ENCODE measurements at places on chromosomes 13 and 19.

DNA sequence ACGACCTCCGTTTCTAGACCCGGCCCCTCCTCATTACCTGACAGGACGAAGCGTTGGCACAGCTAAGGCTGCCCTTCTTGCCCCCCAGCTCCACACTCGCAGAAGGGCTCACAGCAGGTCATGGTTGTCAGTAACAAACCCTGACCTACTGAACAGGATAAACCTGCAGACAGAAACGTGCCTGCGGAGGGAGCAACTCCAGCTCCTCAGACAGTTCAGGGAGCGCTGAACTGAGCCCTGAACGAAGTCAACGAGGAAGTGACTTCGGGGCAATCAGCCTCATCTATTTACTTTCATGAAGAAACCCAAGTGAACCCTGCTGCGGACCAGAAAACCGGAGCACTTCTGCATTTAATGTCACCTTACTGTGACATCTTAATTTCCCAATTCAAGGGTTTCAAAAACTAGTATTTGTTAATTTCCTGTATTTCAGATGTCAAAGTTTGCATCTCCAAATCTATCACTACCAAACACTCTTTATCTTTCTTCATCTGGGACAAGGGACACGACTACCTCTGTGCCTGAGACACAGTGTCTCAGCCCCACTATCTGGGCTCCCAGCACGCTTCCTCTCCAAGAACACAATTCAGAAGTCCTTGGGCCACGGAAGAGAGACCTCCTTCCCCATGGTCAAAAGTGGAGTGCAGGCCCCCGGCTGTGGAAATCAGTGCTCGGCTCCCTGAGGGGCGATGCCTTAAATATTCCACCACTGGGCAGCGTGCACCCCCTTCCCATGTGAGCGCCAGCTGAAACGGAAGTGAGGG is 40.2 kb downstream of the CARS2 start:
- DNase-seq = no peak

- no peak for DNase-seq
Observed at GRCh38 chr19:23801803-23802202, 43.1 kb upstream of the ZNF681 start.

GRCh38 chr19:7386769-7387168 is 38.0 kb downstream of the ARHGEF18 start:
- no peak for DNase-seq

GRCh38 chr19:45404557-45405434 is at the start of gene PPP1R13L:
Gene PPP1R13L, minus strand, starts transcription at chr19:45405069. Its CDS starts 6,751 bp downstream, at chr19:45398318.
- DNase-seq = peak; percentile 41

DNA sequence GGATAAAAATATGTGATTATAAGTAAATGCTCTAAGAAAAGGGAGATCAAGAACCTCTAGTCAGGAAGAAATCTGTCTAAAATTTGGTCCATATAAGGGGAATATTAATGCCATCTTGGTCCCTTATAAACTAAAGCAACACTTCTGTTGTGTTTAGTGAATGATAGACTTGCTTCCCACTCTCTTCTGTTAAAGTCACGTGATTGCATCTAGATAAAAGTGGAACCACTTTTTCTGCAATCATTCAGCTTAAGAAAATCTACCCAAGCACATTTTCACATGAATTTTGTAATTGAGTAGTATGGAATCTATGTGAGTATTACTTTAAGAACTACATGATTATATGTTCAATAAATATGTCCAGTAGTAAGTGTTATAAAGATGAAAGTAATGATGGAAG is 782.9 kb upstream of the MIR17HG start:
- DNase-seq = no peak

- DNase-seq = no peak
Observed at GRCh38 chr13:66723576-66723975, 506.6 kb downstream of the PCDH9 start.

- no peak for DNase-seq
Observed at GRCh38 chr13:112861876-112862615, 107.0 kb upstream of the MCF2L start.

DNA sequence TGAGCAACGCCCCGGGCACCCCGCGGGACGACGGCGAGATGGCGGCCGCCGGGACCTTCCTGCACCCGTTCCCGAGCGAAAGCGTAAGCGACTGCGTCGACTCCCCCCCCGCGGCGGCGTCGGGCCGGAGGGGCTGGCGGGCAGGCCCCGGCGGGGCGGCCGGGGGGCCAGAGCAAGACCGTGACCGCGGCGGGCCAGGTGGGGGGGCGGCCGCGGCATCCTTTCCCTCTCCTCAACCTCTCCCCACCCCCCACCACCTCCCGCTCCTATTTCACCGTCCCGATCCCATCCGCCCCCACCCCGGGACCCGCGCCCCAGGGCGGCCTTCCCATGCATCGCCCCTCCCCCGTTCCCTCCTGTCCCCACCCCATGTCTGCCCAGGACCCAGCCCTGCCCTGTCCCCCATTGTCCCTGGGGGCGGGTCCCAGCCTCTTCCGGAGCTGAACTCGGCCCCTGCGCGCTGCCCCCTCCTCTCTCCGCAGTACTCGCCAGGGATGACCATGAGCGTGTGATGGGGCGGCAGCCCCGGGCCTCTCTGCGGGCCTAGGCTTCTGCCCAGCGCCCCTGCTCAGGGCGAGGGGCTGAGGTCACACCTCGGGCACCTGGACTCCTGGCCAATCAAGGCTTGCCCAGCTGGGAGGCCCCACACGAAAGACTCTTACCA is 4.1 kb downstream of the ISYNA1 start:
- no peak for DNase-seq

DNA sequence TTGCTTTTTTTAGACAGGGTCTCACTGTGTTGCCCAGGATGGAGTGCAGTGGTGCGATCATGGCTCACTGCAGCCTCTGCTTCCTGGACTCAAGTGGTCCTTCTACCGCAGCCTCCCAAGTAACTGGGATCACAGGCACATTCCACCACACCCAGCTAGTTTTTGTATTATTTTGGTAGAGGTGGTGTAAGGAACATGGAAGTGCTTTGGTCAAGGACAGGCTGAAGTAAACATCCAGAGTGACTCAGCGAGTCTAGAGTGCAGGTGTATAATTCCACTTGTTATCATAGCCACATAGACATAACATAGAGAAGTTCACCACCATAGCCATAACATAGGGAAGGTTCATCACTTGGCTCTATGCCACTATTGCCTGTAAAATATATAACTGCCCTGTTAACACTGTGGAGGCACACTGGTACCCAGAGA is 98.6 kb downstream of the RBM26 start:
- DNase-seq = no peak

DNA sequence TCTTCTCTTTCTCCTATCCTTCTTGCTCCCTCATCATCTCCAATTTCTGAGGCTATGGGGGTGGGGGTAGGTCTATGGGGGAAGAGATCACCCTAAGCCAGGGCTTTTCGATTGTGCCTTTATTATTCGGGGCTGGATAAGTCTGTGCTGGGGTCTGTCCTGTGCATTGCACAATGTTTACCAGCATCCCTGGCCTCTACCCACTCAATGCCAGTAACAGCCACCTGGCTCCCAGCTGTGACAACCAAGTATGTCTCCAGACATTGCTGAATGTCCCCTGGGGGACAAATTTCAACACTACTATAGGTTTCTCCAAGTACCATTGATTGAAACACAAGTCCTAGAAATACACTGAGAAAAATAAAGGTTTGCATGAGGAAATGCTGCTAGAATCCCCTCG is 13.2 kb downstream of the CBY2 start:
- DNase-seq = no peak

DNA sequence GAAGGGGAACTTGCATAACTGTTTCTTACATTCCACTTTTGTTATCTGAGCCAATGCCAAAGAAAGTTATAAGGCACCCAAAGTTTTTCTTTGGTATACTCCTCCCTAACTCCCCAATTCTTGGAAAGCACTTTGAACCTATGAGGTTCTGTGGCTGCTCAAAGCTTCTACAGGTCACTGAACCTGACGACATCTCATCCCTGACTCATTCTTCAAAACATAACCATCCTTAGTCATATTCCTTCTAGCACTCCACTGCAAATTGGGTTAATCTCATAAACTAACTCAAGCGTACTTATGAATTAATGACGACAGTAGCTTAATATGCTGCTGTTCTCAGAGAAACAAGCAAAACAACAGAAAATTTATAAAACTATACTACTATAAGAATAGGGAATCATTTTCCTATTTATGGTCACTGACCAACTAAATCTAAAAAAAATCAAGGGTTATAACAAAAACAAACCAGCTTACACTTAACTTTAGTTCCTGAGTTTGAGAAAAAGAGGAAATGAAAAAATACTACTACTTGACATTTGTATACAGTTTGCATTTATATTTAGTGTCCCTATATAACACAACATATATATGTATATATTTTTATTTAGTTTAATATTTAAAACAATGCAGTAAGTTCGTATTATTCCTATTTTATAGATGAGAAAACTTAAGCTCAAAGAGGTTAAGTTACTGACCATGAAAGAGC is 69.1 kb downstream of the CAB39L start:
- no peak for DNase-seq

- no peak for DNase-seq
Observed at GRCh38 chr13:110297011-110297410, 9.9 kb downstream of the COL4A1 start.

DNA sequence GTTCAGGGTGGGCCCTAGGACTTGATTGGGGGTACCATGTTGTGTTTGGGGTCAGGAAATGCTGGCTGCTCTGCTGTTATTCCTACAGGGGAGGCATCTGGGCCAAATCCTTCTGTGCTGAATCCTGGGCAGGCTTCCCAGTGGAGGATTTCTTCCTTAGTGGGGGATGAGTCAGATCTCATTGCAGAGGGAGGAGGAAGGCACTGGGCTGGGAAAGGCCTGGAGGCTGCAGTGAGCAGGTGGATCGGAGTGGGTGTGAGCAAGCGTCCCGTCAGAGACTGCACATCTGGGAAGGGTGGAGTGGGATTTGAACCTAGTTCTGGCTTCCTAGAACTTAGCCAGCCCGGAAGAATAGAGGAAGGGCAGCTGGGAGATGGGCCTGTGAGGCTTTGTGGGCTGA is 11.5 kb downstream of the CCDC124 start:
- DNase-seq = no peak

GRCh38 chr13:27621116-27621365 is 651 bp upstream of the POLR1D start:
- DNase-seq = no peak

- DNase-seq = no peak
Observed at GRCh38 chr19:49595819-49596404, 4.9 kb downstream of the PRR12 start.

DNA sequence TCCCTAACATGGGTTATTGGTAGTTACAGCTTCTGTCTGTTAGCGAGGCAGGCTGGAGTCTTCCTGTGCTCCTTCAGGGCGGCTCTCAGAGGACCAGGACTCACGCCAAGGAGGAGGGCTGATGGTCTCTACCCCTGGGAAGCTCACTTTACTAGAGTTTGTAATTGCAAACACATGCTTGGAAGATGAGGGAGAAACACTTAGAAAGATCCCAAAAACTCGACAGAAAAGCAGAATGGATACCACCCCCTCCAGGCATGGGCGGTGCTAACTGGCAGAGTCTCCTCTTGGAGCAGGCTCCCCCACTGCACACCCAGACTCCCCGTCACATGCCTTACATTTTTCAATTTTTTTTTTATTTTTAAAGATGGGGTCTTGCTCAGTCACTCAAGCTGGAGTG is 62.0 kb downstream of the PARP4 start:
- no peak for DNase-seq

GRCh38 chr13:112746044-112746443 is 56.2 kb downstream of the ATP11A start:
- DNase-seq = no peak

DNA sequence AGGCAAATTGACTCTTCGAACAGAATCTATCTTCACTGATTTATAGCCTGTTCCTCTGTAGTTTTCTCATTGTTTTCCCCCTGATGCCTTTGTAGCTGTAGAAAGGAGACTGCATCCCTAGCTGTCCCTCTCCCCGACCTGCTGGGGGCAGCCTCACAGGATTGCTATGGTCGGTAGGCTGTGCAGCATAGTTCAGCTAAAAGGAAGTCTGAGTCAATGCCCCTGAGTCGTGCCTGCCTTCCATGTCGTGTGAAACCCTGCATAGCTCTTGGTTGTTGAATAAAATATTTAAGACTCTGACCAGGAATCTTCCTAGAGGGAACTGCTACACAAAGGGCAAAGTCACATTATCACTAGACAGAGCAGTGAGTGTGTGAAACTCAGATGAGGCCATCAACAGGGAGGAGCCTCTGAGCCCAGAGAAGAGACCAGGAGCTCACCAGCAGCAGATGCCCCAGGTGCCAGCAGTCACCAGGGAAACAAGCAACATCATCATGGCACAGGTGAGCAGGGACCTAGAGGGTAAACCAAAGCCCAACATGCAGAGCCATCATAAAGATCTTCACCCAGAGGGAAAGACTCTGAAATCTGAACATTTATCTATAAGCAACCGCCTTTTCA is 108.4 kb upstream of the NBEA start:
- DNase-seq = no peak

DNA sequence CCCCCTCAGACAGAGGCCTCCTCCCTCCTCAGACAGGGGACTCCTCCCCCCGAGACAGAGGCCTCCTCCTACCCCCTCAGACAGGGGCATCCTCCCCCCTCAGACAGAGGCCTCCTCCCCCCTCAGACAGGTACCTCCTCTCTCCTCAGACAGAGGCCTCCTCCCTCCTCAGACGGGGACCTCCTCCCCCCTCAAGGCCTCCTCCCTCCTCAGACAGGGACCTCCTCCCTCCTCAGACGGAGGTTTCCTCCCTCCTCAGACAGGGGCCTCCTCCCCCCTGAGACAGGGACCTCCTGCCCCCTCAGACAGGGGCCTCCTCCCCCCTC is 13.9 kb downstream of the C3 start:
- DNase-seq = no peak

DNA sequence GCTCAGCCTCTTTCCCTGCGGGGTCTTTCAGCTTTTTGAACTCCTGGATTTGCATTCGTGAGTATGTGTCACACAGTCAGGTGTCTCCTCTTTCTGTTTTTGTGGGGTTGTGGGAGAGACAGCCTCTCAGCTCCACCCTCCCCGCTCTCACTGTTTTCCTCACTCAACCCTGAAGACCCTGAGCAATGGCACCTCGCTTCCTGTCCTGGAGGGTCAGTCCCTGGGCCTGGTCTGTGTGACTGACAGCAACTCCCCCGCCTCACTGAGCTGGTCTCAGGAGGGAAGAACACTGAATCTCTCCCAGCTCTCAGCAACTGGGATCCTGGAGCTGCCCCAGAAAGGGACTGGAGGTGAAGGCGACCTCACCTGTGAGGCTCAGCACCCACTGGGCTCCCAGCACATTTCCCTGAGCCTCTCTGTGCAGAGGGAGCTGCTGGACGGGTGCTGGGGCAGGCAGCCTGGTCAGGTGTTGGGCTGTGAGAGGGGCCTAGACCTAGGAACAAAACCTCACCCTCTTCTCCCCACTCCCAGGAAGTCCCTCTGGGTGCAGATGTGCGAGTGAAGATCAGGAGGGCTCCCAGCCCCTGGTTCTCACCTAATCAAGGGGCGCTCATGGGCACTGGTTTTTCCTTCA is 4.2 kb upstream of the SIGLEC7 start:
- DNase-seq = no peak

DNA sequence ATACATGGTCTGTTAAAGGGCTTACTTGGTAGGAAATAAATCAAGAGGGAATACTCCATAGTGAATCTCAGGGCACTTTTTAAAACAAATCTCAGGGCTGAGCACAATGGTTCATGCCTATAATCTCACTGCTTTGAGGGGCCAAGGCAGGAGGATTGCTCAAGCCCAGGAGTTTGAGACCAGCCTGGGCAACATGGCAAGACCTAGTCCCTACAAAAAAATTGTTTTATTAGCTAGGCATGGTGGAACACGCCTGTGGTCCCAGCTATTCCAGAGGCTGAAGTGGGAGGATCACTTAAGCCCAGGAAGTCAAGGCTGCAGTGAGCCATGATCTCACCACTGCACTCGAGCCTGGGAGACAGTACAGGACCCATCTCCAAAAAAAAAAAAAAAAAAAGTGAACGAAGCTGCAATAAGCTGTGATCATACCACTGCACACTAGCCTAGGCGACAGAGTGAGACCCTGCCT is 25.2 kb downstream of the ABCC4 start:
- DNase-seq = no peak
